Lower leg skin (tissue), 4 donors: ENCODE measurements at places on chromosomes 1 and 21. TPM values are rescaled to one million over a fixed set of nuclear protein-coding genes. Genes with fewer than 3 reads are reported as not detected.

The LRRC38 gene
- 3.0 TPM for total RNA-seq

The BRINP3 gene
- not detected for total RNA-seq

The PM20D1 gene
- total RNA-seq, result 6.5 TPM

The EXTL2 gene
- total RNA-seq, result 2.3 TPM

The PTGER3 gene
- 79.5 TPM for total RNA-seq

The OXCT2 gene
- total RNA-seq, result 1.4 TPM

The CNTN2 gene
- 18.3 TPM for total RNA-seq

The OR2T29 gene
- total RNA-seq, result not detected

The AK4 gene
- 43.5 TPM for total RNA-seq

The TP53BP2 gene
- total RNA-seq, result 49.9 TPM

The ZNF697 gene
- 5.4 TPM for total RNA-seq

The RIPK4 gene
- total RNA-seq, result 88.1 TPM

The DMBX1 gene
- not detected for total RNA-seq

The TNFRSF4 gene
- not detected for total RNA-seq

The PAX7 gene
- total RNA-seq, result 0.11 TPM

The OR2T2 gene
- not detected for total RNA-seq

The C1orf87 gene
- 1.3 TPM for total RNA-seq

The TINAGL1 gene
- total RNA-seq, result 89.2 TPM

The UBXN11 gene
- total RNA-seq, result 5.6 TPM

The USH2A gene
- total RNA-seq, result 0.03 TPM

The PARS2 gene
- total RNA-seq, result 5.1 TPM

The FAM163A gene
- not detected for total RNA-seq

The OR1C1 gene
- total RNA-seq, result not detected

The PYHIN1 gene
- not detected for total RNA-seq
